ENCODE measurements at places on chromosomes 11 and 22.

GRCh38 chr22:38973289-38974169 is 8.6 kb upstream of the APOBEC3B start:
- DNase-seq = peak; percentile 60

- DNase-seq = no peak
Observed at GRCh38 chr11:119803726-119804294, 74.8 kb upstream of the NECTIN1 start.

- DNase-seq = no peak
Observed at GRCh38 chr11:115241899-115242298, 262.3 kb downstream of the CADM1 start.

DNA sequence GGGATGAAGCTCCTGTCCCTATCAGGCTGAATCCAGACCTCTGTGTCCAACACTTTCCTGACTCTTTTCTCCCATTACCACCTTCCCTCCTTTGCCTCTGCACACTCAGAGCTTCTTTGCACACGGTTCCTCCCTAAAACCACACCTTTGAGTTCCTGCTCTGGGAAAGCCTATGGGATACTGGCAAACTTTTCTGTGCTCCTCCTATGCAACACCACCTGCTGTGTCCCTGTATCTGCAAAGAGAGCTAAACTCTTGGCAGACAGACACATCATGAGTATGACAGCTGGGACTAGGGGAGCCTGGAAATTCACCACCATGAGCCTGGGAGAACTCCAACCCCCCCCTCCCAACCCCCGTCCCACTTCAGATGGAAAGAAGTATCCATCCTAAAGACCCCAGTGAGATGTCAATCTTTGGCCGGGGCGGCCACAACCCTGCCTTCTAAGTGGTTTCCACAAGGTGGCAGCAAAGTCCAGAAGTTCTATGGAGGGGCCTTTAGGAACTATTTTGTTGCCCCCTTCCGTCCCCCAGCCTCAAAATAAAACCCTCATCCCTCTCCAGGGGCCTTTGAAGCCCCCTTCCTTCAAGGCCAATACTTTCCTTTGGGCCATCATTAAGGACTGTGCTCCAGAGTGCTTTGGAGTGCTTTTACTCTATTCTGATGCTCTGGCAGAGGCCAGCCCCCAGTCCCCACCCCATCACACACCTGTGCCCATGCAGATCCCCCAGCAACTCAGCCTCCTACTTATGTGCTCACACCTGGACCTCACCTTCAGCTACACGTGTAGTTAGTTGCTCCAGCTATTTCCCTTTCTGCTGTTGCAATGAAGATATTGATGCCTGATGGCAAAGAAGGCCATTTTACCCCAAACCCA is 19.4 kb downstream of the HTR3A start:
- no peak for DNase-seq

DNA sequence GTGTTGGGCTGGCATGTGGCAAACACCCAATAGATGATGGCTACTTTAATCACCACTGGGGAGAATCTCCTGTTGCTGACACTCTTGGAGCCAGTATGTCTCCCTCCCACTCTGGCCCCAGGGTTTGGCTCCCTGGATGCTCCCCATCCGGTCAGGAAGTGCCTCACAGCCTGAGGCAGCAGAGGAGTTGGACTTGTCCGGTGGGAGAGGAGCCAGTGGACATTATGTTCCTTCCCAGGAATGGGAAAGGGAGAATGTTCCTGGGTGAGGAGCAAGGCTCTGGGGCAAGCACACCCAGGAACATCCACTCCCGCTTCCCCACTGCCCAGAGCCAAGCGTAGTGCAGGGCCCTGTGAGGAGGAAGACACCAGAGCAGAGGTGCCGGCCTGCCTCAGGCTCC is 84.6 kb upstream of the NAV2 start:
- DNase-seq = peak; percentile 47

- DNase-seq = no peak
Observed at GRCh38 chr11:13596611-13597326, 71.7 kb upstream of the FAR1 start.

DNA sequence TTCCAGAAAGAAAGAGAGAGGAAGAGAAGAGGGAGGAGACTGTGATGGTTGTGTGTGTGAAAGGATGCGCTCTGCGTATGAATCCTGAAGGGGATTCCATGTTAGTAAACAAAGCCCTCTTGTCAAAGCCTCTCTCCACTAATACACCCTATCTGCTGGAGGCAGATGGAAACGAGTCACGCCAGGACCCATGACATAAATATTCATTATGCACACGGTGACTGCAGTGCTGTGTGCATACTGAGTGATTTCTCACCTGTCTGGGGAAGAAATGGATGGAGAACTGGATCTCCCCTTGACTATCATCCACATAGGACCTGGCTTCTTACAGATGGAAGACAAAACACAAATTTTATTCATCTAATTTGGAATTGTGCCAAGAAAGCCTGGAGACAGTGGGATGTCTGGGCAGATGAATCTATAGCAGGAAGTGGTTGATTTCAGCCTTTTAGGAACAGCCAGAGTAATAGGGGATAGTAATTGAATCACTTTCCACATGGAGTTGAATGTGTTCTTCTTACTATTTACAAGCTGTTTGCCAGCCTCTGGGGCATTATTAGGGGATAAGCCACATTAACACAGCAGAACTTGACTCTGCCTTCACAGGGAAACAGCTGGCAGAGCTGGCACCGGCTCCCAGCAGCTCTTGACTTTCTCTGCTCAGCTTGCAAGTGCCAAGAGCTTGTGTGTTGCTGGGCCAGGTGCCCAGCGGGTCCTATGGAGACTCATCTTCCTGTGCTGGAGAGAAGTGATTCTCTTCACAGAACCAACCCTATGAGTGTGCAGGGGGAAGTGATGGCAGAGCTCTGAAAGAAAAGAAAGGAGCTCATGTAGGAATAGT is 9.0 kb downstream of the MTNR1B start:
- no peak for DNase-seq

- no peak for DNase-seq
Observed at GRCh38 chr11:130381317-130381716, 47.1 kb downstream of the ADAMTS8 start.

GRCh38 chr11:115085461-115086210 is 407.3 kb downstream of the NXPE2 start:
- no peak for DNase-seq

DNA sequence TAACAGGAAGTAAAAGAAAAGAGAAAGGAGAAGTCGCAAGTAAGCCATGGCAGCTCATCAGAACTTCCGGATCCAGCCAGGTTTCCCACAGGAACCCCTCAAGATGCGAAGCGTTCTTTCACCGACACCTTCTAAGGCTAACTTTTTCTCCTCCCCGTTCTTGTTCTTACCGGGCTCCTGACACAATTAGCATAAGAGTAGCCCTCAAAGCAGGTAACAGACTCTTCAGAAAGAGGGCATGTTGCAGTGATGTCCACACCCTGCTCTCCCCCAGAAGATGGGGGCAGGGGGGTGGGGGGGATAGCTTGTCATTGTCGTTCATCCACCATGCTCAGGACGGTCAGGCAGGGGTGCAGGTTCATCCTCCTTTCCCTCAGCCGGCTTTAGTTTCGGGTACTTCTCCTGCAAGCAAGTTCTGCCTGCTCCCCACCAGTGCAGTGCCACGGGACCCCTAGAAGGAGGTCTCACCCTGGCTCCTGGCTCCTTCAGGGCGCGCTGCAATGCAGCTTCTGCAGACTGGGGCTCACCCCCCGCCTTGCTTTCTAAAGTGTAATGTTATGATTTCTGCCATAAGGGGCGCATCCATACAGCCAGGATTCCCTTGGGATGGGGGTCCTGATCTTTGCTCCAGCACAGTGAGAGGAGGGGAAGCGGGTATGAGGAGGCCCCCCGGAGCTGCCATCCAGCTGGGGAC is 2.3 kb downstream of the OPCML start:
- DNase-seq = no peak

GRCh38 chr22:49006207-49007012 is 821.3 kb downstream of the BRD1 start:
- DNase-seq = no peak

DNA sequence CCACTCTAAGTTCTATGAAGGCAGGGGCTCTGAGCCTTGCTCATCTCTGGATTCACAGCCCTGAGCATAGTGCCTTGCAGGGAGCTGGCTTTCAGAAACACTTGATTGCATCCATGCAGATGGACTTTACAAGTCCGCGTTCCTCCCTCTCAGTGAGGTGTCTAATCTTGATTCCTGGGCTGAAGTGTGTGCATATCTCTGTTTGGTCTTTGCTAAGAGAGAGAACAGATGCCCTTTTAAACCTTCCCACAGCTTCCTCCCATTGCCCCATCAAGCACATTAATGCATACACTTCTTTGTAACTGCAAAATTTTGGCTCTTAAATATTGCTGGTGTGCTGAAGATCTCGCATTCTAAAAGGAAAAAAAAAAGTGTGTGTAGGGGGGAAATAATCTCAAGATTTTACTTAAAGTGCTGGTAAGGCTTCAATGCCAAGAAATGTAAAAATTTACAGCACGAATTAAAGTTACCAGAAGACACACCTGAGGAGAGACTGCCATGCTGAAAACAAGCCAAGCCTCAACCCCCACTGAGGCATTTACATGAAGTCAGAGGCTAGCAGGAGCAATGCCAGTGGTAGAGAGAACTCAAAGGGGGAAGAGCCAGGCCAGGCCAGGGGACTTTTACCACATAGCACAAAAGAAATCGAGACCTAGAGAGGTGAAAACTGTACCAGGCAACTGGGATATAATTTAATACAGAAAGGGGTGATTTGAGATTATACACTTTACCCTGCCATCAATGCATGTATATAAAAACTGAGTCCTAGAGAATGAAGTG is 492.1 kb downstream of the SOX6 start:
- DNase-seq = no peak

DNA sequence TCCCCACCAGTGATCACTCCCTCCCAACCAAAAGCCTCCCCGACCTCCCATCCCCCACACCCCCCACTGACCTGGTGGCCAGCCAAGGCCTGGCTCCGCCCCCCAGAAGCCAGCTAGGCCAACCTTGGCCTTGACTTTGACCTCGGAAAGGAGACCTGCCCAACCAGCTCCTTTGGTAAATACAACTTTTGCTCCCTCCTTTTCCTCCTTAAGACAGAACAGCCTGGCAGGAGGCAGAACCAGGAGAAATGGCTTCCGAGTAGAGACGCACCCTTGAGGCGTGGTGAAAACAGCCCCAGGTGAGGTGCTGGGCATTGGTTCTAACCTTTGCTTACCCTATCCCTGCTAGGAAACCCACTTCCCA is 27.0 kb downstream of the PLEKHA7 start:
- DNase-seq = peak; percentile 82

GRCh38 chr11:75574698-75575602 is 12.9 kb downstream of the SERPINH1 start:
- DNase-seq = no peak

- DNase-seq = no peak
Observed at GRCh38 chr11:65545853-65546216, 12.3 kb downstream of the LTBP3 start.

GRCh38 chr11:10072841-10073240 is 221.2 kb downstream of the SBF2 start:
- DNase-seq = no peak

DNA sequence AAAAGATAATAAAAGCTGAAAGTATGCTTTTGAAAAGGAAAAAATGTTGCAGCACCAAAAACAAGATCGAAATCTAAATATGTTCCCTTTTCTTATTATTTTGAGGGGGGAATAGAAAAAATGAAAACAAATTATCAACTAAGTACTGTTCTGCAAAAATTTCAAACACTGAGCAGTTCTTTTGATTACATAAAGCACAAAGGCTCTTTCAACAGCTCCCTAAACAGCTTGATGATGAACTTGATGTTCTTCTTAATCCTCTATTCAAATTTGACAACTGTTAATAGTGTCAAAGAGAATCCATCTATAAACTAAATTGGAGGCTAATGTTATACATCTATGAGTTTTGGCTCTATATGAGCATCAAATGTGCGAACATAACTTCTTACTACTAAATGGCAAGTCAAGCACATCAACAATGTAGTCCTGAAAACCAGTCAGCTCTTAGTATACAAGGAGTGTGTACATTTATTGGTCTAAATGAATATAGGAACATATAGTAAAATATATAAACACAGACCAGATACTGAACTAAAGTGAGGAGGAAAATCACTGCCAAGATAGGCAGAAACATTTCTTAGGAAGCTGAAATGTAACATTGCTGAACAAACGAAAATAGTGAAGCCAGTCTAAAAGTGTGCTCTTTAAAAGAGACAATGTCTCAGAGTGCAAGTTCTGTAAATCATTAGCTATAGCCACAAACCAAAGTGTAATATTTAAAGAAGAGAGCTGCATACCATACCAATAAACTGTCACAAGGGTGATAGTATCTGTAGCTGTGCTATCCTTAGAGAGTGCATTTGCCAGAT is 94.3 kb downstream of the SOX6 start:
- DNase-seq = no peak

DNA sequence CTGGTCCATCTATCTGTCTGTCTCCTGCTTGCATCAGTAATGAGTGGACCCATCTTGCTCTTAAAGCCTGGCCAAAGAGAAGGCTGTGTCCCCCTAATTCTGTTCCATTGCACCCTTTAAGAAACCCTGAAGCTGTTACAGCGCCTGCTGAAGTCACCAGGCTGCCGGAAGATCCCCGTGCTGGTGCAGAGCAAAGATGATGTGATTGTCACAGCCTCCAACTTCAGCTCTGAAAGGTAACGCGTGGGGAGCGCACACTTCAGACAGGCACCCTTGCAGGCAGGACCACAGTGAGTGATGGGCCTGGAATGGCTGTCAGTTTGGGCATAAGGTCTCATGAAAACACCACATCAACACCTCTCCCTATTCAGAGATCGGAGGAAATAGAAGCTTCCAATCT is 18.4 kb downstream of the GTPBP1 start:
- no peak for DNase-seq

- DNase-seq = no peak
Observed at GRCh38 chr11:94734563-94735275, 33.4 kb upstream of the AMOTL1 start.

DNA sequence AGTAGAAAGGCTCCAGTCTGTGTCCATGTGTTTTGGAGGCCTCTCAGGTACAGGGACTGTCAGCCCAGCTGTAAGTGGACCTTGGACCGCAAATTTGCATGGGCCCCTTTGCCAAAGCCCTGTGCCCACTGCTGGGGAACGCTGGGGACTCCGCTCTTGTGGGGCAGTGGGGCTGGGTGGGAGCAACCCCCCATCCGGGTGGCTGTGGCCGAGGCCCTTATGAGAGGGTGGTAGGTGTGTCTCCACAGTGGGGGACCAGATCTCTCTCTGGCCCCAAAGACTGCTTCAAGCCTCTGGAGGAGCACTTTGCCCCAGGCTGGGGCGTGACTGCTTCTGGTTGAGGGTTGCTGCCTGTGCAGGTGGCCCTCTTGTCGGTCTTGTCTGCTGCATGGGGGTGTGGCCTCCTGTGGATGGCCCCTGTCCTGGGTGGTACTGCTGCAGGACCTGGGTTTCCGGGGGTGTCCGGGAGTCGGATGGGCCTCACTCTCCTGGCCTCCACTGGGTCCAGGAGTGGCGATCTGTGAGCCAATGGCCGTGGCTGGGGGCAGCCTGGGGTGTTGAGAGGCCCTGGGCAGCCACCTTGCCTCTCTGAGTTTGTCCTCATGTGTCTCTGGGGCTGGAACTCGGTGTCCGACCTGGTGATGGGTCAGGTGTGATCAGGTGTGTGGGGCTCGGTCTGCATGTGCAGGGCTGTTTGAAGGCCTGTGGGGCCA is 15.9 kb downstream of the KCNQ1 start:
- peak; percentile 66 for DNase-seq
